ENCODE measurements at places on chromosomes 11 and 22.
A peak's percentile ranks its signal among the peaks of the same experiment; 100 is the strongest.

DNA sequence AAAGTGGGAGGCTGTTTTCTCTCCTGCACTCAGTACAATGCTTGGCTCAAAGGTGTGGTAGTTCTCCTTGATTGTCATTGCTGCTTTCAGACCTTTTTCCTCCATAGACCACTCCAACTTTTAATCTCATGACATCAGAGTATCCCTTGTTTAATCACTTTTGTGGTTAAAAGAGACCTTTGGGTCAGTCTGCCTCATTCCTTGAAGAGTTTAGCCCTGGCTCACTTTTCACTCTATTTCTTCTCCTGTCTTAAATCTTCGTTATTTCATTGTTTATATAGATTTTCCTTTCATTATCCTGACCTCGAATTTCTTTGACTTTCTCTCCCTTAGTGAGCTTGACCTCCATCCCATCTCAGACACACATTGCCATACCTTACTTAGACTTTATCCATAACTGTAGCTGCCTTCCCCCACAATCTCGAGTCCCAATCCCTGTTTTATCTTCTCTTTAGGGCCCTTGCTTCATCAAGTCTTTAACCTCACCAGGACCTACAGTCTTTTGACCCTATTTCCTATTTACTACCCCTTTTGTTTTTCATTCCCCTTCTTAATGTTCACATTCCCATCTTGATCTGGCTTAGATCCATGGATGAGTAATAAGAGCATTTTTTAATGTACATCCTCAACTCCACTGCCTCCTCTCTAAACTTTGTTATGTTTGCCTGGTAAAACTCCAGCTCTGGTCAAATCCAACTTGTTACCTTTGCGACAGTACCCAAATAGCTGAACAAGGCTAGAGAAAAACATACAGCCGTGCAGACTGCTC lies 9.5 kb downstream of the ATXN10 start:
- no peak for DNase-seq

GRCh38 chr22:25829808-25830777 lies 88.1 kb downstream of the MYO18B start:
- DNase-seq = no peak

DNA sequence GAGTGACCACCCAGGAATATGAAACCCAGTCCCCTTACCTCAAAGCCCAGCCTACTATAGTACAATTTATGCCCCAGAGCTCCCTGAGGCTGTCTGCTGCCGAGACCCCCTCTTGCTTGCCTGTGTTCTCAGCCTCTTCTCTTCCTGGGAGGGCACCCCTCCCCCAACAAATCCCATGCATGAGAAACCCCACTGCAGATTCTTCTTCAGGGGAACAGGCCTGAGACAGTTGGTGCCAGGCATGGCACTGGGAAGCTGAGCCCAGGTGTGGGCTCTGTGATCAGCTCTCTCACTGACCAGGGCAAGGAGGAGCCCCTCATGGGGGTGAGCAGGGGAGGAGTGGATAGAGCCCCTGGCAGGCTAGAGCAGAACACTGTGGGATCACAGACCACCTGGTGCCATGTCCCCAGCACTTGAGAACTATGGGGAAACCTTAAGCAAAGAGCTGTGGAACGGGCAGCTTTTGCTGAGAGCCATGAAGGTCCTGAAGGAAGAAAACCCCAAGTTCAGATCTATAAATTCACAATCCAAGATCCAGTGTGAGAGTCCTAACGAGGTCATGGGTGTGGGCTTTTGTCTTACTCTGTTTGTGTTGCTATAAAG lies 46.5 kb upstream of the TH start:
- no peak for DNase-seq

GRCh38 chr11:110972640-110973039 lies 260.4 kb upstream of the ARHGAP20 start:
- DNase-seq = no peak

- peak; percentile 53 for DNase-seq
Measured at GRCh38 chr11:113241636-113242054, 72.7 kb upstream of the TTC12 start.

GRCh38 chr11:130218501-130219070 lies 59.0 kb downstream of the ST14 start:
- DNase-seq = no peak

GRCh38 chr22:41092847-41093411 lies 537 bp downstream of the EP300 start:
- DNase-seq = peak; percentile 33

GRCh38 chr22:45876136-45877035 lies 100.6 kb downstream of the WNT7B start:
- DNase-seq = no peak

GRCh38 chr11:86124251-86125233 lies 55.7 kb upstream of the PICALM start:
- no peak for DNase-seq

GRCh38 chr11:57763568-57763967 lies 2.0 kb downstream of the CTNND1 start:
- DNase-seq = peak; percentile 50

- no peak for DNase-seq
Measured at GRCh38 chr11:3375552-3375951, 3.4 kb downstream of the ZNF195 start.

DNA sequence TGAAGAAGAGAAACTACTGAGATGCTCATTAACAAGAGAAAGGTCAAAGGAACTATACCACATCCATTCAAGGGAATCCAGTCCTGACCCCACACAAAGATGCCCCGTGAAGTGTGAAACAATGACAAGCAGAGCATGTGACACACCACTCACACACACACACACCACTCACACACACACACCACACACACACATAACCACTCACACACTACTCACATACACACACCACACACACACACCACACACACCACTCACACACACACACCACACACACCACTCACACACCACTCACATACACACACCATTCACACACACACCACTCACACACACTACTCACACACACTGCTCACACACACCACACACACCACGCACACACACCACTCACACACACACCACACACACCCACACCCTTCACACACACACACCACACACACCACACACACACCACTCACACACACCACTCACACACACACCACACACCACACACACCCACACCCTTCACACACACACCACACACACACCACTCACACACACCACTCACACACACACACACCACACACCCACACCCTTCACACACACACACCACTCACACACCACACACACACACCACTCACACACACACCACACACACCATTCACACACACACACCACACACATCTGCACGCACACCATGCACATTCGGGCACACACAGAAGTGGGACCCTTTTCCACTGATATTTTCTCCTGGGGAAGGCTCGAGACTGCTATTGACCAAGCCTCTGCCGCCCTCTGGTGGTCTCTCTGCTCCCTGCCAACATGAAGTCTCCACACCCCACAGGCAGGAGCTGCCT lies 32.0 kb upstream of the COMT start:
- peak; percentile 78 for DNase-seq

- no peak for DNase-seq
Measured at GRCh38 chr11:45816614-45817013, 11.7 kb downstream of the SLC35C1 start.

GRCh38 chr11:130448416-130449309 lies at the start of gene ADAMTS15:
TSS of gene ADAMTS15 (plus strand) at chr11:130448645. CDS start at chr11:130448974, 329 bp downstream.
- peak; percentile 99 for DNase-seq

GRCh38 chr11:8988329-8989234 lies 15.2 kb downstream of the NRIP3 start:
- no peak for DNase-seq

- no peak for DNase-seq
Measured at GRCh38 chr11:28346721-28347120, 238.5 kb downstream of the METTL15 start.

DNA sequence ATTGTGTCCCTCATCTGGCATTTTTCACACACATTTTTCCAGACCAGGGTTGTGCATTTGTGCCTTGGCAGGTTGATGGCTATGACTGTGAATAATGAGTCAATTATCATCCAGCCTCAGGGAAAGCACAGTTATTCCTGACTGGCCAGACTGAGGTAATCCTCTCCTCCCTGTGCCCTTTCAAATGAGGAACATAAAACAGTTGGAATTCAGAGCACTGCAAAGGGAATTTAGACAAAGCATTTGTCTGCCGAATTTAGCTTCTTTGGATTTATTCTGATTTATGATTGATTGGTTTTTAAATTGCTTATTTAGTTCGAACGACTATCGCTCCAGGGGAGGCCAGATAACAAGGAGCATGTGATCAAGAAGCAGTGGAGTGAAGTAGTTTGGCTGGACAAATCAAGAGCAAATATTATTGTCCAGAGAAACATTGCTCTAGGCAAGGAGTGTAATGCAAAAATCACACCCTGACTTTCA lies 30.8 kb upstream of the RAG2 start:
- no peak for DNase-seq

GRCh38 chr22:19943082-19944026 lies 1.7 kb upstream of the TXNRD2 start:
- no peak for DNase-seq

GRCh38 chr22:41787331-41787730 lies 13.1 kb upstream of the CCDC134 start:
- DNase-seq = no peak

DNA sequence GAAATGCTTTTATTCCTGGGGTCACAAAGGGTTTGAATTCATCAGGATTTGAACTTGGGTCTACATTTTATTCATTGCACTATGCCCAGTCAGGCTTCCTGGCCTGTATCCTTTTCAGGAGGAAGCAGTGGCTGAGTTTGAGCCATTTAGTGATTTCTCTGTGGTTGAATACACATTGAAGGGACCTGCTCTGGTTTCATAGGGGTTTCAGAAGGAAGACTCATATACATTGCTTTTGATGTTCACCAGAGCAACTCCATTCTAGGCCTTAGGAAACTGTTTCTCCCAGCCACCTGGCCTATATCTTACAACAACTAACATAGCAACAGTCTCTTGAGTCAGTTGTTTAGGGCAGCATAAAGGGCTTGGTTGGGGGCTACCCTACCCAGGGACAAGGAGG lies 165.7 kb downstream of the INSC start:
- no peak for DNase-seq

DNA sequence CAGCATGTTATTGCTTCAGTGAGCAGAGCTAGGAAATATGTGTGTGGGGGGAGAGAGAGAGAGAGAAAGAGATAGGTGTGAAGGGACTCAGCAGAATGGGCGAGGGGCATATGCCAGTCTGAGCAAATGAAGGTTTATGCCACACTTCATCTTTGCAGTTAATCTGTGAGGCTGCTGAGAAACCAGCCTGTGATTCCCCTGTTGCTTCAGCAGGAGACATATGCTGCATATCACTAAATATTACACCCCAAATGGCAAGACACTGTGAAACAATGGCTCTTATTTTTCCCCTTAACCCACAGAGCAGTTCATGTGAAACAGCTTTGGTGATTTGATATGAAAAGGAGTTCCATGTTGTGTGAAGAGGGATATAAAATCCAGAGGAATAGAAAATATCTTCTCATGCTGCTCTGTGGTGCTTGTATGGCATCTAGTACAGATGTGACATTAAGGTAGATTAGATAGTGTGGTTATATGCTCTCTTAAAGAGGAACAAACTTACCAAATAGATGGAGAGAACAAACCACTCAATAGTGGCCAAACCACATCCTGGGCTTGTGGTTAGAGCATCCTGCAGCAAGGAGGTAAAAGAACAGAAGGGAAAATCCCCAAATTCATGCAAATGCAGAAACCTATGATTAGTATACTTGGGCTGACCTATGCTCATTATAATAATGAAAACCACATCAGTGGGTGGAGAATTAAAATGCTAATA lies 864.2 kb downstream of the FAM181B start:
- DNase-seq = no peak

GRCh38 chr11:38046571-38047135 lies 1448.6 kb upstream of the RAG2 start:
- DNase-seq = no peak

- DNase-seq = no peak
Measured at GRCh38 chr11:10493041-10493663, 38.1 kb downstream of the AMPD3 start.

GRCh38 chr11:35330156-35330889 lies 89.0 kb downstream of the SLC1A2 start:
- no peak for DNase-seq

DNA sequence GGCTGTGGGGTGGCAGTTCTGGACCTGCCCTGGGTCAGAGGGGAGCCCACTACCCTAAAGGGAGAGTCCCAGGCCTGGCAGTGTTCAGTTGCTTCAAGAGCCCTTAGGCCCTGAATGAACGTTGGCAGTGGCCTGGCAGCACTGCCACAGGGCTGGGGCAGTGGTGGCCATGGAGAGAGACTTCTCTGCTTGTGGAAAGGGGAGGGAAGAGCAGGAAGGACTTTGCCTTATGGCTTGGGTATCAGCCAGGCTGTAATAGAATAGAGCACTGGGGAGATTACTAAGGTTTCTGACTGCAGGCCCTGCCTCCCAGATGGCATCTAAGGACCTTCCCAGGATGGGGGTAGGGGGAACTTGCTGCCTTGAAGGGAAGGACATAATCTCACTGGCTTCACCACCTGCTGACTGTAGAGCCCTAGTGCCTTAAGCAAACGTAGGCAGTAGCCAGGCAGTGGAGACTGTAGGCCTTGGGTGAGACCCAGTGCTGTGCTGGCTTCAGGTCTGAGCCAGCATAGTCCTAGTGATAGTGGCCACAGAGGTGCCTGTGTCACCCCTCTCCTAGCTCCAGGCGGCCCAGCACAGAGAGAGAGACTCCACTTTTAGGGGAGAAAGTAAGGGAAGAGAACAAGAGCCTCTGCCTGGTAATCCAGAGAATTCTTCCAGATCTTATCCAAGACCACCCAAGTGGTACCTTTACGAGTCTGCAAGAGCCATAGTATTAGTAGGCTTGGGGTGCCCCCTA lies 27.6 kb downstream of the PLA2G6 start:
- DNase-seq = no peak

GRCh38 chr11:44308923-44309477 lies 939 bp downstream of the ALX4 start:
- peak; percentile 52 for DNase-seq

DNA sequence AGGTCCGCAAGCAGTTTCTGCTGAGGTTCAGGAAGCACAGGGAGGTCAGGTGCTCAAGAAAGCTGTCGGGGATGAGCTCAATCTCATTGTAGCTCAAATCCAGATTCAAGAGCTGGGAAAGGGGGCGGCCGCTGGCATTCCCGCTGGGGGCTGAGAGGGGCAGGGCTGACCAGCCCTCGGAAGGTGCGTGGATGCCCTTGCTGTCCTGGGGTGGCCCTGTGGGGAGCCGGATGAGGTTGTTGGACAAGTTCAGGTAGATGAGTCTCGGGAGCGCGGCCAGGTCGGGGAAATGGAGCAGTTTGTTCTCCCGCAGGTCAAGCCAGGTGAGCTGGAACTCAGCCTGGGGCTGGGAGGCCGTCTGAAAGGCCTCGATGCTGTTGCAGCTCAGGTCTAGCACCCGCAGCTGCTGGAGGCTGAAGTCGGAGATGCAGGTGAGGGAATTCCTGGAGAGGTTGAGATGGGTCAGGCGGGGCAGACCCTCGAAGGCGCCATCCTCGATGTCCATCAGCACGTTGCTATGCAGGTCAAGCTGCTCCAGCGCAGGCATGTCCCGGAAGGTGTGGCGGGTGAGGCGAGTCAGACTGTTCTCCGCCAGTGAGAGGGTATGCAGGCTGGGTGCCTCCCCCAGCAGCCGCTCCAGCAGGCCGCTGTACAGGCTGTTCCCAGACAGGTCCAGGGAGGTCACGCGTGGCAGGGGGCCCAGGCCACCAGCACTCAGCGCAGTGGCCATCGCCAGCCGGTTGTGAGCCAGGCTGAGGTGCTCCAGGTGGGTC lies 9.8 kb downstream of the LRRC32 start:
- no peak for DNase-seq

Measured in NCI-H526 (cell line).